Thyroid gland (tissue), 4 donors: ENCODE measurements at places on chromosomes 13 and 19.
A peak's percentile ranks its signal among the peaks of the same experiment; 100 is the strongest.

- H3K36me3 ChIP-seq: no peaks in the 10 kb centered on the region
- H3K4me3 ChIP-seq: no peak overlapping the region
- DNase-seq: no peak
- H3K4me1 ChIP-seq: no peaks in the 10 kb centered on the region
These were observed 18.6 kb downstream of the SERPINE3 start for GRCh38 chr13:51357928-51358595.

DNA sequence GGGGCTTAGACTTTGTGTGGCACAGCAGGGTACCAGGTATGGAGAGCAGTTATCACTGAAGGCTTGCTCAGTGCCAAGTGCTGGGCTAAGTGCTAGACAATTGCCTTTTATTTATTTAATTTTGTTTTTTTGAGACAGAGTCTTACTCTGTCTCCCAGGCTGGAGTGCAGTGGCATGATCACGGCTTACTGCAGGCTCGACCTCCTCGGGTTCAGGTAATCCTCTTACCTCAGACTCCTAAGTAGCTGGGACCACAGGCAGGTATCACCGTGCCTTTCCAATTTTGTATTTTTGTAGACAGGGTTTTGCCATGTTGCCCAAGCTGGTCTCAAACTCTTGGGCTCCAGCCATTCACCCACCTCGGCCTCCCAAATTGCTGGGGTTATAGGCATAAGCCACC is 256.9 kb downstream of the ZNF536 start:
- no peak for DNase-seq
- no peaks in the 10 kb centered on the region for H3K27me3 ChIP-seq

DNA sequence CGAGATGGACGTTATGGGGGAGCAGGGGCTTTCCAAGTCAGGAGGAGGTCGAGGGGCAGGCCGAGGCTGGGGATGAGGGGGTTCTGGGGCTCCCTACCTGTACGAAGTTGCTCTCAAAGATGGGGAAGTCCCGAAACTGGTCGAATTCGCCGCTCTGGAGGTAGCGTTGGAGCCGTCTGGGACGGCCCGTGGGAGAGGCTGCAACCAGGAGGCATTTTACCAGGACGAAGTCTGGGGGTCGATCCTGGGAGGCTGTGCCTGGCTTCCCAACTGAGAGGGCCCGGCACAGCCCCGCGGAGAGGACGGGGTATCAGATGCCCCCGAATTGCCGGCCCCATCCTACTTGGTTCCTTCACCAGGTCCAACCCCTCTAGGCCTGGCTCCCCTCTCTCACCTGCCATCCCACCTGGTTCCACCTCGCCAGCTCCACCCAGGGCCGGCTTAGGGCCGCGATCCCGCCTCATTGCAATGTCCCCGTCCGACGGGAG is 527 bp upstream of the EMC10 start:
- peaks cover 17% of the 10 kb centered on the region for H3K4me1 ChIP-seq
- peaks cover 21% of the 10 kb centered on the region for H3K36me3 ChIP-seq
- H3K27ac ChIP-seq: peak overlapping the region; percentile 44
- H3K27me3 ChIP-seq: no peaks in the 10 kb centered on the region
- H3K4me3 ChIP-seq: no peak overlapping the region
- DNase-seq: no peak

GRCh38 chr13:36795463-36795862 is 23.6 kb upstream of the RFXAP start:
- H3K4me3 ChIP-seq: no peak overlapping the region
- H3K27ac ChIP-seq: no peak overlapping the region
- no peaks in the 10 kb centered on the region for H3K4me1 ChIP-seq
- H3K36me3 ChIP-seq: no peaks in the 10 kb centered on the region
- H3K27me3 ChIP-seq: no peaks in the 10 kb centered on the region

GRCh38 chr19:11324748-11325389 is 14.6 kb downstream of the RAB3D start:
- no peaks in the 10 kb centered on the region for H3K36me3 ChIP-seq
- H3K4me3 ChIP-seq: no peak overlapping the region
- peak overlapping the region; percentile 3 for H3K27ac ChIP-seq

- no peaks in the 10 kb centered on the region for H3K4me1 ChIP-seq
- no peak overlapping the region for H3K27ac ChIP-seq
These were observed 266.2 kb upstream of the SOX21 start for GRCh38 chr13:94978516-94978915.
